ENCODE measurements at places on chromosomes 6 and 20. TPM values are rescaled to one million over a fixed set of nuclear protein-coding genes. Genes with fewer than 3 reads are reported as not detected.
A peak's percentile ranks its signal among the peaks of the same experiment; 100 is the strongest.

CCDC170 gene
- 0.43 TPM for polyA plus RNA-seq

- DNase-seq = no peak
Measured at GRCh38 chr6:41371461-41371991, 36.1 kb downstream of the NCR2 start.

- no peak for DNase-seq
Measured at GRCh38 chr6:126824226-126824625, 294.2 kb upstream of the RSPO3 start.

- DNase-seq = no peak
Measured at GRCh38 chr6:130717657-130718056, 109.5 kb upstream of the SMLR1 start.

ANGPT4 gene
- 0.05 TPM for polyA plus RNA-seq

DNA sequence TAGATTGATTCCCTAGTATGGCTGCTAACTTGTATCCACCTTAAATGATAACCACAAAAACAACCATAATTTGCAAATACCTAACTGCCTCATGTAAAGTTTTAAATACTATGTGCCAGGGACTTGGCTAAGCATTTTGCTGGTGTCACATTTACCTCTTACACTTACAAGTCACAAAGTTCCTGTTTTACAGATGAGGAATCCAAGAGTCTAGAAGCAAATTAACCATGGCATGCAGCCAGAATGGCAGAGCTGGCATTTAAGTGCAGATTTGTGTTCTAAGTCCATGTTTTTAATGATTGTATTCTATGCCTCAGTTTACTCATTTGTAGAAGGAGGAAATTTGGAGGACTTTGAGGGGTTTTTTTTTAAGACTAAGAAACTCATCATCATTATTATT, 696.7 kb downstream of the PTPRT start:
- no peak for DNase-seq

DNA sequence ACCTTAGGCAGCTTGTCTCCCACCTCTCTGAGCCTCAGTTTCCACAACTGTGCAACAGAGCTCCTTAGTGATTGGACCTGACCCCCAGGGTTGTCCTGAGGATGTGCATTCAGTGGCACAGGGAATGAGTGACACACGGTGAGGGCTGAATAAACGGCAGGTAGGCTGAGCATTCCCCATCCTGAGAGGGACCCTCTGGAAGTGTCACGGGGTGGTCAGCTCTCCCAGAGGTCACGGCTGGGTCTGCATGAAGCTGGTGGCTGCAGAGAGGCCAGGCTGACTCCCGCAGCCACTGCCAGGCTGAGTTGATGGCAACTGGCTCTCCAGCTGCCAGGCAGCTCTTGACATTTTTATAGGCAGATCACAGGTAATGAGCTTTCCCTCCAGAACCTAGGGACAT, 42.5 kb downstream of the CD40 start:
- DNase-seq = no peak

DNA sequence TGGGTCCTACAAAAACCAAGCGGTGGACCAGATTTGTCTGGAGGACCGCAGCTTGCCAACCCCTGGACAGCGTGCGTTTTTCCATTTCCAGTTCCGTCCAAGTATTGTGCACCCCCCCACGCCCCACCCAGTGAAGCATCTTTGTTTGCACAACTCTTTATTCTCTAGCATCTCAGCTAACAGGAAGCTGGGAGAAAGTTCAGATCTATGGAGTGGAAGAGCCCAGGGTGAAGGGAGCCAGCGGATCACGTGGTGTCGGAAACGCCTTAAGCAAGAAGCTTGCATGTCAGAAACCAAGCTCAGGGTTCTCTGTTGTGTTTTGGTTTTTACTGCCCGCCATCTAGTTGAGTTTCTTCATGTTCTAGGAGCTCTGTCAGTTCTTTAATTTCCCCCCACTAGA, 29.9 kb downstream of the ARID1B start:
- no peak for DNase-seq

GRCh38 chr6:227812-228338, 64.4 kb upstream of the DUSP22 start:
- DNase-seq = no peak

NDUFAF4 gene
- 32.5 TPM for polyA plus RNA-seq

GRCh38 chr6:125444006-125444923, 142.5 kb upstream of the HDDC2 start:
- DNase-seq = peak; percentile 35

DNA sequence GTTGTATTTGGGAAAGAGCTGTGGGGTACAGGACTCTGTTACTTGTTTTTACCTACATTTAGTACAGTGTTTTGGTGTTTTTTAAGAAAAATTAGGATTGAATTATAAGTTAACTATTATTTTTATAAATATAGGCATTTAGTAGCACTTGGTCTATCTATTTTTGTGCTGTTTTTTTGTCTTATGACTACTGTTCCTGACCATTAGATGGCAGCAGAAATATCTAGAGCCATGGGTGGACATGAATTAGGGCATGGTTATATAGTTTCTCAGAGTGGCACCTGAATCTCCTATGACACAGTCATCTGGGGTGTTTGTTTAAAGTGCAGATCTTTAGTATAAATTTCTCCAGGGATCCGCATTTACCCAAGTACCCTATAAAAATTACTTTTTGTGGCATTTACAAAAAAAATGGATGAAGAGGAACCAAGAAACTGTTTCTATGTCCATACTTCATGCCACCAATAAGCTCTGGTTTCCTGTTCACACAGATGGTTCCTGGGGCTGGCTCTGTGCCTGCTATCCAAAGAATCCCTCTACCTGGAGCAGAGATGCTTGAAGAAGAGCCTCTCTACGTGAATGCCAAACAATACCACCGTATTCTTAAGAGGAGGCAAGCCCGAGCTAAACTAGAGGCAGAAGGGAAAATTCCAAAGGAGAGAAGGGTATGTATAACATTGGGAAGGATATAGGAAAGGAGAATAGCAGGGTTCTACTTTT, 19.8 kb downstream of the NFYA start:
- no peak for DNase-seq

PNPLA1 gene
- 0.05 TPM for polyA plus RNA-seq

- no peak for DNase-seq
Measured at GRCh38 chr6:165833355-165833754, 170.3 kb upstream of the PDE10A start.

DNA sequence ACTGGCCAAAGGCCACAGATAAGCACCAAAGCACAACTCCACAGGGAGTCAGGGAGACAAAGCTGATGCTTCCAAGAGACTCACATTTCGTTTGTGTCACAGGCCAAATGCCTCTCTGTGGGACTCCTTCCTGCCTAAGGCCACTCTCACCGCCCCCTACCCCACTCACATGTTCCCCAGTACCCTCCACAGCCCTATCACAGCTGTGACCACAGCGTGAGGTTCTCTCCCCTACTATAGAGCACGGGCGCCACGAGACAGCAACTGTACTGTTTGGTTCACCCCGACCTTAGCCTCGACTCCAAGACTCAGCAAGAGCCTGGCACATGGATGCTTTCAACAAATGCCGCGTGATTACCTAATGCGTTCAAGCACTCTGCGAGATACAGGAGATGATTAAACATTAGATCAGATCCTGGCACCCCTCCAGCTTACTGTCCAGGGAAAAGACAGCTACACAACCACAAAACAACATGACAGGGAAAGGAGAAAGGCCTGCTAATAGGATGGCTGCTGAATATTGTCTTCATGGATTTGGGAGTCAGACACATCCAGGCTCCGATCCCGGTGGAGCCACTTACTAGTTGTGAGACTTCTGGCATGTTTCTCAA, 105.5 kb downstream of the AGPAT4 start:
- peak; percentile 37 for DNase-seq

- DNase-seq = no peak
Measured at GRCh38 chr6:105452376-105452775, 49.5 kb upstream of the PREP start.

CGA gene
- polyA plus RNA-seq = 3.4 TPM

DNA sequence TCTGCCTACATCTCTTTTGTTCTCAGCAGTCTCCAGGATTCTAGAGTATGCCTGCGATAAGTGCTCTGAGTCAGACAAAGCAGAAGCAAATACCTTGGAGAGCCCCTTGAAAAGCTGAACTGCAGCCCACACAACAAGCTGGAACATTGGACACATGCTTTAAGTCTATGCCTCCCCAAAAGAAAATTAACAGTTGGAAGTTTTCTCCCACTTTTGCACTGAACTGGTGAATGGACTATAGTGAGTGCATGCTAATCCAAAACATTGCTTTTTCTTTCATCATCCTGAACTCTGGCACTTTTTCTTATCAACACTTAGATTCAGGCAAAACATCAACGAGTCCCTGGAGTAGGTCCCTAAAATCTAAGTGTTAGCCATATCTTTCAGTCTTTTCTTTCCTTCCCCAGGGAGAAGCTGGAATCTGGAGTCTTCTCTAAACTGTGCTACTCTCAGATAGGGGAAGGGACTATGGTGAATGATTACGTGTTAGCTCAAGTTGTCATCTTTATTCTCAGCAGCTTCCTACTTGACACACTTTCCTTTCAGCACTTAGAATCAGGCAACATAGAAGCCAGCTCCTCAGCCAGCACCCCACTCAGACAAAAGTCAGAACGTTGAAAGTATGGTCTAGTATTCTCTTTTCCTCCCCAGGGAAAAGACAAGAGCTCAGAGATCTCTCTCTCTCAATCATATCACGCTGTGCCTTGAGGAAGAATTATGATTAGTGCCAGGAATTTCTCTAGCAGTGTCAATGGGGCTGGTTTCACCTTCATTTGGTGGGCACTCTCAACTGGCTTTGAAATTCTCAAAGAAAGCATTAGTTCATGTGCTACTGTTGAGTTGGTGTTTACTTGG, 811.0 kb upstream of the GJE1 start:
- no peak for DNase-seq

- no peak for DNase-seq
Measured at GRCh38 chr6:70180901-70181599, 121.8 kb downstream of the COL9A1 start.

GRCh38 chr6:11639376-11640235, 102.1 kb downstream of the TMEM170B start:
- DNase-seq = peak; percentile 60

- DNase-seq = no peak
Measured at GRCh38 chr6:95959261-95959660, 56.5 kb upstream of the FUT9 start.

All from muscle of arm (tissue), 14 donors.